ENCODE measurements at places on chromosomes 3 and 15.

DNA sequence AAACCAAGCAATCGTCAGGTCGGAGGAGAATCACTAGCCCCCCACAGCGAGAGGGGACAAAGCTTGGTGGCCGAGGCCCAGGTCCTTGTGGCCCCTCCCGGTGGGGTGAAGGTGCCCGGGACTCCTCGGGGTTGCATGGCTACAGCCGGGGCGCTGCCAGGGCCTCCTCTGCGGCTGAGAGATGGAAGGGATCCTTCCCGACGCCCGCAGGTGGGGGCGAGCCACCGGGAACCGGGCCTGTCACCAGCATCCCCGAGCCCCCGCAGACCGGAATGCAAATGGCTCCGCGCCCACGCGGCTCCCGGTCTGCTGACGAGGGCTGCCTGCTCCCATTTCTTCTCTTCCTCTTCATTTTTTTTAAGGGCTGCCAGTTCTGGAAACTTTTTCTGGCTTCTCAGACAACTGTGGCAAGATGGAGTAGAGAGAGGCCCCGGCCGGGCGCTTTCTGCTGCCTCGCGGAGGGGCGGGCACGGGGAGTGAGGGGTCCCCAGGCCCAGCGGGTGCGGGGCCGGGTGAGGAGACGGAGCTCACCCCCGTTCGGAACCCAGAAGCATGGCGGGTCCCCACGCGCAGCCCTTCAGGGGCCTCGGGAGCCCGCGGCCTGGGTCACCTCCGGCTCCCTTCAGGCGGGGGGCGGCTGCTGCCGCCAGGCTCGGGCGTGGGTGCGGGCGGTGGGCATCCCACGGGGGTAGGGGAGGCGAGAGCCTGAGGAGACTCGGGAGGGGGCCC is 27.5 kb downstream of the MELTF start:
- no peak for DNase-seq

DNA sequence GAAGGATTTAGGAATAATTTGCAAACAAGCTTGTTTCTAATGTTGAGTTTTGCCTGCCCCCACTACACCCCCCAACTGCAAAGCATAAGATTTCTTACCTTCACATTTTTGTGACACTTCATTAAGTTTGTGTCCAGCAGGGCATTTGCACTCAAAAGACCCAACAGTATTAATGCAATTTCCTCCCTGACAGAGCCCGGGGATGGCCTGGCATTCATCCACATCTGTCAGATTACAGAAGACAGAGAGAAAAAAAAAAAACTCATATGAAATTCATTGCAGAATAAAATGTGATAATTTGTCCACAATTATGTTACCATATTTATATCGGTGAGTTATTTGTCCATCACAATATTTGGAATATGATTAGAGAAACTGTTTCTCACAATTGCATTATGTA is 111.5 kb downstream of the FBN1 start:
- DNase-seq: no peak

DNA sequence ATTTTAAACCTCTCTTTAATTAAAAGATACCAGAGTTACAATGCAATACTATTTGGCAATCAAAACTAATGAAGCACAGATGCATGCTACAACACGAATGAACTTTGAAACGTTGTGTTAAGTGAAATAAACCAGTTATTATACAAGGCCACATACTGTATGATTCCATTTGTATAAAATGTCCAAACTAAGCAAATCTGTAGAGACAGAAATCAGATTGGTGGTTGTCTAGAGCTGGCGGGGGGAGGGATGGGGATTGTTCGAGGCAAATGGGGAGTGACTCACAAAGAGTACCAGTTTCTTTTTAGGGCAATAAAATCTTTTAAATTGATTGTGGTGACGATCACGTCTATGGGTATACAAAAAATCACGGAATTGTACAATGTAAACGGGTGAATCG is 677.0 kb downstream of the NTRK3 start:
- no peak for DNase-seq

- no peak for DNase-seq
These were observed 66.3 kb upstream of the SLC6A6 start for GRCh38 chr3:14335774-14336748.

DNA sequence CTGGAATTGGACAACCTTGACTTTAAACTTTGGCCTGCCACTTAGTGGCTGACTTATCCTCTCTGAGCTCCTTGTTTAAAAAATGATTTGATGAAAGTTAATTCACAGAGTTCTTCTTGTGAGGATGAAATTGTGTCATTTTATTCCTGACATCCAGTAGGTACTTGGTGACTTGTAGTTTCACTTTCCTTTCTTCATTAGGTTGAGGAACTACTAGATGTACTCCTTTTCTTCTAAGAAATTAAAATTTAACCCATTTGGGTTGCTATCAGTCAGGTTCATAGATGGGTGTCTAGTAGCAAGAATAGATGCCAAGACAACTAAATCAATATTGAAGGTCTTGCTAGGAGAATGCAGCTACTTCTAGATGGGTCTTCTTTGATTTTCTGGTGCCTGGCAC is 5.2 kb downstream of the NR1D2 start:
- no peak for DNase-seq

DNA sequence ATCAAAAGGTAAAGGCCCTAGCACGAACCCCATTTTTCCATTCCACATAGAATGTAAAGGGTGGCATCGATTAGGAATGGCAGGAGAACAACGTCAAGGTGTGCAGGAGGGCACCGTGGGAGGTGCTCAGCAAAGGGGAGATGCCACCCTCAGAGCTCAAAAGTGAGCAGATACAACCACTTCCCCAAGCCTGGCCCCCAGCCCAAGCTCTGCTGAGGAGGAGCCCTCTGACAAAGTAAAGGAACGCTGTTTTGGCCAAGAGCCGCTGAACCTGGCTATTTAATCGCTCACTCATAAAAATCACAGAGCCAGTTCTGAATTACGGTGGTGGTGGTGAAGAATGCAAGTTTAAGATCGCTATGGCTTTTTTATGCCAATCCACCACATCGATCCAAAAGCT is 12.4 kb downstream of the GNB5 start:
- DNase-seq: no peak

- DNase-seq: no peak
These were observed 17.1 kb downstream of the VILL start for GRCh38 chr3:38007754-38008090.

DNA sequence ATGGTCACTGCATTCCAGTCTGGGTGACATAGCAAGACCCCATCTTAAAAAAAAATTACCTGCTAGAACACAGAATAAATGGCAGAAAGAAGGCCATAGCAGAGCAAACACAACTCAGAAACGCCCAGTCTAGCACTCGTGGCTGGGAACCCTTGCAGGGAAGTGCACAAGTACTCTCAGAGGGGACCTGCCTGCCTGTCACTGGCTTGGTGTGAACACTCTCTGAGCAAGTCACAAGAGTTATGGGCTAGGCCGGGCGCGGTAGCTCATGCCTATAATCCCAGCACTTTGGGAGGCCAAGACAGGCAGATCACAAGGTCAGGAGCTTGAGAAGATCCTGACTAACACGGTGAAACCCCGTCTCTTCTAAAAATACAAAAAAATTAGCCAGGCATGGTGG is 17.2 kb downstream of the SFMBT1 start:
- DNase-seq: no peak

- DNase-seq: no peak
These were observed 2.4 kb upstream of the STT3B start for GRCh38 chr3:31530039-31530959.

GRCh38 chr3:46484911-46485778 is 12.6 kb upstream of the RTP3 start:
- peak; percentile 40 for DNase-seq

- DNase-seq: no peak
These were observed 342.1 kb downstream of the NR2F2 start for GRCh38 chr15:96672629-96673028.

- no peak for DNase-seq
These were observed 130.9 kb upstream of the CTDSPL start for GRCh38 chr3:37730825-37731224.

GRCh38 chr15:48147358-48147757 is 26.6 kb downstream of the SLC24A5 start:
- DNase-seq: no peak

DNA sequence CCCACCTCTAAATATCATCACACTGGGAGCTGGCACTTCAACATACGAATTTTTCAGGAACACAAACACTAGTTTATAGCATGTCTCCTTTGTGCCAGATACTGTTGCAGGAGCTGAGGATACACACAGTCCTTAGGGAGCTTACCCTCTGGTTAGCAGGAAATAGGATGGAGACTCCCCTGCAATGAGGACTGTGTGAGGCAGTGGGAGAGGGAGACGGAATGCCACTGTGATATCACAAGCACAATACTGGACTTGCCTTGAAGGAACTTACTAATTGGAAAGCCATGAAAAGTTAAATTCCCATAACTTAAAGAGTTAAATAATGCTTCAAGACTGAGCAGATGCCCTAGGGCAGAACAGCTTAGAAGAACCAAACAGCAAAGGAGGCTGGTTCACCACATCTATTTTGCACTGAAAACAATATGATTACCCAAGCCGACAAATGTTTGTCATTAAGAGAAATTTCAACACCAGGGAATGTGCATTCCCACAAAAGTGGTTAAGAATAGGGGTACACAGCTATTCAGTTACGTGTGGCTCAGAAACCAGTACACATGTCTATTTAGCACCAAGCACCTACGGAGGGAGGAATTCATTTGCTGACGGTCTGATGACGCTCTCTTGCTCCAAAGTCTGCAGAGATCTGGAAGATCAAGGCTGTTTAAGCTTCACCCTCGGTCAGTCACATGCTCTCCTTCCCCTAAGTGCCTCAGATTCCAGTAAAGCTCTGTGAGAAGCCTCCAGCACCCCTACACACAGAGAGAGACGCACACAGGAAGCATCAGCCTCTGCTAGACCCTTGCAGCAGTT is 5.2 kb downstream of the TBC1D2B start:
- DNase-seq: peak; percentile 2

DNA sequence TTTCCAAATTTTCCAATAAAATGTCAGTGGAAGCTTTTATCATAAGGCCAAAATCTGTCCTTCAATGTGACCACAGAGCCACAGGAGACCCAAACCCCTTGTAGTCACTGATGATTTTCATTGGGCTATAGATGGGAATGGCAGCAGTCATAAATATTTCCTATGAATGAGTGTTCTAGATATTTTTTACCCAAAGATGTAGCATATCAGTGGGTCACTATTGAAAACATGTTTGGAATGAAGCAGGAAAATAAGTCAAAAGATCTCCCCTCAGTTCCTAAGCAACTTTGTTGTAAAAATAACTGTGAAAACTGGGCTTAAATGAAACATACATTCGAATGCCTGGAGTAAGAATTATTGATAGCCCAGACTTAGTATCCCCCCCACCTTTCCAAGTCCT is 49.0 kb downstream of the NKIRAS1 start:
- DNase-seq: no peak

DNA sequence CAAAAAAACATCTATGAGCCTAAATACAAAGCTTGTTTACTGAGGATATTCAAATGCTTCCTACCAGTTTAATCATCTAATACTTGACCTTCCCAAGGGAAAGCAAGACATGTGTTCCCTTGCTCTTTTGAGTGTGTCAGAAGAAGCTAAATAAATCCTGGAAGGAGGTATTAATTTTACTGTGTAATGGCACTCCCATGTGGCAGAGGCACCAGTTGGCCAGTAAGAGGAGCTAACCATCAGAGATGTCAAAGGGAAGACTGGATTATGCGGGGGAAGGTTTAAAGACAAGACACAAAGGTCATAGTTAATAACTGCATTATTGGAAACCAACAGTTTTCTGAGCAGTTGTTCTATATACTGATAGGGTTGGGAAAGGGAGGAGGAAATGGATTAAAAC is 125.1 kb downstream of the SUCLG2 start:
- DNase-seq: no peak

GRCh38 chr3:11480663-11481298 is 162.9 kb downstream of the VGLL4 start:
- DNase-seq: peak; percentile 29

- no peak for DNase-seq
These were observed 120.2 kb downstream of the EPHA3 start for GRCh38 chr3:89227634-89228033.

GRCh38 chr15:61796056-61796455 is 264.2 kb downstream of the VPS13C start:
- DNase-seq: no peak

DNA sequence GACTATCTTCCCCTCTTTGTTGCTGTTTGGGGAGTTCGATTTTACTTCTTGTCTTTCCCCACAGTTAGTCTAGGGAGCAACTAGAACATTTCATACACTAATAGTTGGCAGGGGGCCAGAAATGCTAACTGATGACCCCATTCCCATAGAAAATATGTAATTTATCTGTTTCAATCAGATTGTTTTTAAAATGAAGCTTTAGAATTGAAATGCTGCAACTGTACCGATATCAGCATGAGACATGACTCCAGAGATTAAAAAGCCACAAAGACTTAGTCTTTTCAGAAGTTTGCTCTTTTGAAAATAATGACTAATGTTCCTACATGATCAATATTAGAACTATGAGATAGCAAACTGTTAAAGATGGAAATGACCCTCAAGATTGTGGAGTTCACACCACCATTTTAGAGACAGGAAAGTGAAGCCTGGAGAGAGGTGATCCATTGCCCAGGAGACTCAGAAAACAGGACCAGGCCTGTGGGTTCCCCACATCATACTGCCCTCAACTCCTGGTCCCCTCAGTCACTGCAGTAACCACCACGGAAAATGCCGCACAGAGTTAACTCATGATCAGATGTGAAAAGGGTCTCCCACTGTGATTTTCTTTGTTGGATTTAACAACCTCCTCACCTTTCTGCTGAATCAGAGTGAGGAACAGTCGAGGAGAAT is 130.3 kb downstream of the CHDH start:
- DNase-seq: no peak

DNA sequence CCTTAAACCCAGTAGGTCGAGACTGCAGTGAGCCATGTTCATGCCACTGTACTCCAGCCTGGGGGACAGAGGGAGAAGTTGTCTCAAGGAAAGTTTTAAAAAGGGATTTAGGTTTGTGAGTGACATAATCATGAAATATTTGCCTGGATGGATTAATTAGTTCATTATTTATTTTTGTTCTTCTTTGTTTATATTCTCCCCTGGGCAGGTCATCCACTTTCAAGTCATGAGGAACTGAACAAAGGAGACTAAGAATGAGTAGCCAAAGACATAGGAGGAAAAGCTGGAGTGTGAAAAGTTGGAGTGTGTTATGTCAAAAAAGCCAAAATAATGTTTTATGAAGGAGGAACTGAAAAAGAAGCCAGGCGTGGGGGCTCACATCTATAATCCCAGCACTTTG is 17.7 kb upstream of the PCCB start:
- no peak for DNase-seq
